Central memory CD4-positive, alpha-beta T cell (primary cell): ENCODE measurements at places on chromosomes 11 and 22.

- DNase-seq, result peak; percentile 81
Measured at GRCh38 chr11:75508051-75508561, 17.6 kb downstream of the GDPD5 start.

DNA sequence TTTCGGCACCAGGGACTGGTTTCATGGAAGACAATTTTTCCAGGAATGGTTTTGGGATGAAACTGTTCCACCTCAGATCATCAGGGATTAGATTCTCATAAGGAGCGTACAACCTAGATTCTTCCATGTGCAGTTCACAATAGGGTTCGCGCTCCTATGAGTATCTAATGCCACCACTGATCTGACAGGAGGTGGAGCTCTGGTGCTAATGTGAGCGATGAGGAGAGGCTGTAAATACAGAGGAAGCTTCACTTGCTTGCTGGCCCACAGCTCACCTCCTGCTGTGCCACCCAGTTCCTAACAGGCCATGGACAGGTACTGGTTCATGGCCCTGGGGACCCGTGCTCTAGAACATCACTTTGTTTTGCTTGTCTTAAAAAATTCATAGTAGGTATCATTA lies 41.8 kb upstream of the AMPD3 start:
- DNase-seq, result peak; percentile 43

DNA sequence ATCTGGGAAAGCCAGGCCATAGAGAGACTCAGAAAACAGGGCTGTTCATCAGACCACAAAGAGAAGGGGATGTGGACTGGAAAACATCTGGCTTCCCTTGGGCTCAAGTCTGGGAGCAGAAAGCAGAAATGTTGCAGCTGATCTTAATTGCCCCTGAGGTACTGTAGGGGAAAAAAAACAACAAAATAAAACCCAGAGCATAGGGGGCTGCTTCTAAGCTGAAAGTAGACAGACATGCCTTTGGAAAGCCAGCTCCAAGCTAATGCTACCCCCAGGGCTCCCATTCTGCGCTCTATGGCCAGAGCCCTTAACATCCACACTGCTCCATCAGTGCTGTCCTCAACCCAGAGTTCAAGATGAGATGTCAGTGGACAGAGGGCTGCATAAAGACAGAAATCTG lies 2.0 kb upstream of the PACSIN3 start:
- no peak for DNase-seq

GRCh38 chr11:73980001-73980961 lies 2.4 kb downstream of the UCP2 start:
- peak; percentile 90 for DNase-seq

GRCh38 chr11:61800331-61801281 lies 7.9 kb downstream of the FEN1 start:
- no peak for DNase-seq

DNA sequence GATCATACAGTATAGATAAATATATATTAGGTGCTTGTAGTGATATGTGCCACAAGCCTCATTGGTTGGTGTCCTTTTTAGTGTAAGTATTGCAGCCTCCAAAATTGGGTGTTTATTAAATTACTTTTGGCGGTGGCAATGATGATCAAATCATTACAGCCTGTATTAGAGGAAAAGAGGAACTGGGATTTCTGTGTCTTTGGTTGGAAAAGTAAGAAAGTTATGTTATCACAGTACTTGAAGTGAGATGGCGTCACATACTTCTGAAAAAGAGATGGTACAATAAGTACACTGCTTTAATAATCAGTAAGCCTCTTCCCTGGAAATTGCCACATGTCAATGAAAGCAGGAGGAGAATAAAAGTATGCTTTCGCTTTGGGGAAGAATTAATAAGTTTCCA lies 523 bp upstream of the MPZL3 start:
- no peak for DNase-seq

GRCh38 chr22:49904040-49904369 lies 14.2 kb downstream of the ALG12 start:
- no peak for DNase-seq

DNA sequence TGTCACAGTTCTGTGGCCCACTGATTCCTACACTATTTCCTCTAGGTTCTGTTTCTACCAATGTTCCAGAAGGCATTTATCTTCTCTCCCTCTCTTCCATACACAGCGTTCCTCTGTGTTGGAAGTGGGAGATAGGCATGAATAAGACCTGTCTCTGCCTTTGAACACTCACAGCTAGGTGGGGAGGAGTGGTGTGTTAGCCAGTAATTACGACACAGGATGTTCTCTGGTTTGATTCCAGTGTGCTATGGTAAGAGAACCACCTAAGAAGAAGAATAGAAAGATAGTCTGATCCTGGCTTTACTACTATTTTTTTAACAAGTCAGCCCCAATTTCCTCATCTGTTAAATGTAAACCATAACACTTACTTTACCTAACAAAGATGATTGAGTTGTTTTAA lies 200.2 kb upstream of the MTMR2 start:
- no peak for DNase-seq

GRCh38 chr11:60485987-60486386 lies 6.6 kb upstream of the MS4A12 start:
- DNase-seq, result no peak

DNA sequence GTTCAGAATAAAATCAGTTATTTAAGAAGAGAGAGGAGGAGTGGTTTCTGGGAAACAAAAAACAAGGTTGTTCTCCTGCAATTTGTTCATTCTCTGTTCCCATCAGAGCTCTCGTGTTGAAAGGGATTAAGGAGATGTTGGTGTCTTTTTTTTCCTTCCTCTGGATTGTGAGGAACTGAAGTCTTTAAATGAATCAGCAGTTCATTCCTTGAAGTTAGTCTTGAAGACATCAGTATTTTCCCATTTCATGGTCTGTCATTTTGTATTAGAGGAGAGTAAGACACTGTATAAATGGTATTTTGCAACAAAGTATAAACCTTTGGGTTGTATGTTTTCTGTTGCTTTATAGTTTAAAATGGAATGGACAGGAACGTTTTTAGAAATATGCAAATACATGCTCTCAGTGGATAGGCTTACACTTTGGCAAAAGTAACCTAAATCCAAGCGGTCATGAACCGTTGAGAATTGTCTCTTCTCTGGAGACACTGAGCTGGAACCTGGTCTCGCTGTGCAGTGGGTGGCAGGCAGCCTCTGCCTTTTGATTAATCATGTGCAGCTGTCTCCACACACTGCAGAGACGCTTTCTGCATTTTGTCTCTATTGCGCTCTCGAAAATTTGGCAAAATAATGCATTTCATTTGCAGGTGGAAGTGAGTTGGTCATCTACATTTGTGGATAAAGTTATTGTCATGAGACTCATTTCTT lies 33.0 kb downstream of the SAMM50 start:
- DNase-seq, result no peak

DNA sequence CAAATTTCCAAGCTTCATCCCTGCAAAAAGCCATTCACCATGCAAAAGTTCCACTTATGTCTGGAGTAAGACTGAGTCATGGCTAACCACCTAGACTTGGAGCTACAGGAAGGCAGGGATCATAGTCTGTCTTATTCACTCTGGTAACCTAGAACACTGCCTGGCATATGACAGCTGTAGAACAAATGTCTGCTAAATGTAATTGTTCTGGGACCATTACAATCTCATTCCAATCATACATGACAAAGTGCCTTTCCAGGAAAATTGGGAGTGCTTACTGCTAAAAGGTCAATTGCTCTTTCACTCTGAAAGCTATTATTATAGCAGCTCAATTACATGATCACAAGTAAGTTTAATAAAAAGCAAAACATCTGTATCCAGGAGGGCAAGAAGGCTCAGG lies 99.1 kb upstream of the CHRM4 start:
- DNase-seq, result no peak

GRCh38 chr11:133965031-133965601 lies 8.3 kb upstream of the IGSF9B start:
- DNase-seq, result no peak

DNA sequence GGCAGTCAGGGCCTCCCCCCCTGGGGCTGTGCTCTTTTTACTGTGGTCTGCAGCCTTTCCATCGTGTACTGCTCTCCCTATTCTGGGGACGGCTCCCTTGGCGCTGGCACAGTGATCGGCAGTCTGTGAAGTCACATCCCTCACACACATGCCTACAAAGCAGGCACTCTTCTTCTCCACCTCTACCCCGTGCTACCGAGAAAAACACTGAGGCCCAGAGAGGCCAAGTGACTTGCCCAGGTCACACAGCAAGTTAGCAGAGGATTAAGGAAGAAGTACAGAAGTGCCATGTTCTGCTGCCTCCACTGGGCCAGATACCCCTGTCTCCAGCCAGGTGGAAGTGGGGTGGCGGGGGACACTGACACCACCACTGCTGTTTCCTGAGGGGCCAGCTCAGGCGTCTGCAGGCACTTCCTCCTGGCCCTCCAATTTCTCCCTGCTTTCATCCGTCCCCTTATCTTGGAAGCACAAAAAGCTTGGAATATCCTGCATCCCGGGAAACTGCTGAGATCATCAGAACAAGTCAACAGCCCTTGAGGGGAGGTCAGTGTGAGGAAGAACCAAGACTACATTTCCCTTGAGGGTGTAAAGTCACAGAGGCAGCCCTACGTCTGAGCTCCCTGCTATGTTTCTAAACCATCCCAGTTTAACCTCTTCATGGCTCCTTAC lies 30.2 kb upstream of the KLHL35 start:
- no peak for DNase-seq

DNA sequence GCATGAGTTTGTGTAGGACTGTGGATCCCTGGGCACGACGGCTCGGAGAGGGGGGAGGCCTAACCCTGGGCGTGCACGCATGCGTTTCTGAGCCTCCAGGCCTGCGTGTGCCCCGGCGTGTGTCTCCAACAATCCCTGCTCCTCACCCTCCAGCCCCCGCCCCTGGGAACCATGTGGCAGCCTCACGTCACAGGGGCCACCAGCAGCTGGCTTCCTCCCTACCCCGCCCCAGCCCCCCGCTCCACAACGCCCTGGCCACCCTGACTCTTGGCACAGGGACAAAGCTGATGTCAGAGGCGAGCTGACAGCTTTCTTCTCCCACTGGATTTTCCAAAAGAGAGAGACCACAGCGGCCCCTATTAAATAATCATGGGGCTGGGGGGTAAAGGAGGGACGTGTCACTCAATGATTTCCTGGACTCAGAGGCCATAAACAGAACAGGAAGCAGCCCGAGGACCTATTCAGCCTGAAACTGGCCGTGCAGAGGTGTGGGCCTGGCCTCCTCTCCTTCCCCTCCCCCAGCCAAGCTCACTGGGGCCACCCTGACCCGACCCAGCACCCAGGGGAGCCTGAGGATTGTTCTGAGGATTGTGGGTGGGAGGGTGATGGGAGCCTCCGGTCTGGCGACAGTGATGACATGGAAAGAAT lies 6.8 kb upstream of the LIF start:
- no peak for DNase-seq

GRCh38 chr11:10329935-10330334 lies 25.1 kb downstream of the ADM start:
- DNase-seq, result no peak

DNA sequence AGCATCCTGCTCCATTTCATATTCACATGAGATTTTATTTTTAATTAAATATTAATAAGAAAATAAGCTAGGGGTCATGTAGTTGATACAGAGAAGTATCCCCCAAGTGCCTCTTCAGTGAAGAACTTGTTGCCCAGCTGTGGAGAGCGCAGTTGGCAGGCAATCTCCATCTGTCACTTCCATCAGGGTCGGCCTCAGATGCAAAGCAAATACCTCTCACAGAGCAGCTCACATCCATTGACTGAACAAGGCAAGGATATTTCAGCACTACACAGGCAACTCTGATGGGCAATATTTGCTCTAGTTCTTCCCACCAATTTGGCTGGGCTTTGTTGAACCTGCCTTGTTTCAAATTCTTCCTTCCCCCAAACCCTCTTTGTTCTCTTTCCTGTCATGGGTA lies 129.4 kb downstream of the NOX4 start:
- no peak for DNase-seq

DNA sequence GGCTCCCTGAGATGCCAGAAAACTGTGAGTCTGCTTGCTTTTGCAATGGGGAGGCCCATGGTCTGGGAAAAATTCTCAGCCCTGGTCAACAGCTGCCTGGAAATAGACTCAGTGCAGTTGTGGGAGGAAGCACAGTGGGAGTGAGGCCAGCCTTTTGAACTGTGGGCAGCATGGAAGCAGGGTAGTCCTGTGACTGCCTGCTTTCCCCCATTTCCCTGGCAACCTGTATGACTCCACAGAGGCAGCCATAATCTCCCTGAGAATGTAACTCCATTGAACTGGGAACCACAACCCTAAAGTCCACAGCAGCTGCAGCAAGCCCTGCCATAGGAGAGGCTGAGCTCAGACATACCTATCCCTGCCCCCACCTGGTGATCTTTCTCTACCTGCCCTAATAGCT lies 494.6 kb upstream of the FAT3 start:
- DNase-seq, result no peak

DNA sequence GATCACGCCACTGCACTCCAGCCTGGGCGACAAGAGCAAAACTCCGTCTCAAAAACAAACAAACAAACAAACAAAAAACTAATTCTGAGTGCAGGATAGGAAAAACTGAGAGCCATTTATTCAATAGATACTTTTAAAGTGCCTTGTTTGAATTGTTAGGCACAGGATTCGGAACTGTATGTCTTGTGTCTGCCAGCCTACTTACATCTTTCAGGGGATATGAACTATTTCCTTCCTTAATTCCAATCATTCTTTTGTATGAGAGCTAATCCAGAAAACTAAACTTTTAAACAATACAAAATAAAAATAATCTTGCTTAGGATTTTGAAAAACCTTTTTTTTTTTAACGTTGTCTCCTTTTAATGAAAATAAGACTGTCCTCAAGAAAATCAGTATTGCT lies 12.6 kb downstream of the UVRAG start:
- DNase-seq, result no peak

- DNase-seq, result peak; percentile 38
Measured at GRCh38 chr11:61966734-61967115, 709 bp downstream of the FTH1 start.

- DNase-seq, result no peak
Measured at GRCh38 chr11:111870522-111870885, 877 bp downstream of the ALG9 start.

GRCh38 chr11:2688381-2689231 lies 11.2 kb downstream of the KCNQ1OT1 start:
- DNase-seq, result no peak

GRCh38 chr22:27574651-27575050 lies 226.9 kb downstream of the MN1 start:
- no peak for DNase-seq

- DNase-seq, result peak; percentile 82
Measured at GRCh38 chr11:82959987-82960778, 58.6 kb downstream of the DDIAS start.

- DNase-seq, result no peak
Measured at GRCh38 chr11:27912916-27913315, 195.0 kb downstream of the KIF18A start.

- no peak for DNase-seq
Measured at GRCh38 chr22:24554313-24555164, at the start of gene GUCD1. Gene GUCD1 (minus strand): TSS chr22:24555138. CDS start chr22:24554991, 147 bp downstream.

GRCh38 chr11:96624126-96624525 lies 234.3 kb downstream of the JRKL start:
- DNase-seq, result no peak

- DNase-seq, result no peak
Measured at GRCh38 chr22:43919106-43919973, 4.3 kb upstream of the PNPLA3 start.

DNA sequence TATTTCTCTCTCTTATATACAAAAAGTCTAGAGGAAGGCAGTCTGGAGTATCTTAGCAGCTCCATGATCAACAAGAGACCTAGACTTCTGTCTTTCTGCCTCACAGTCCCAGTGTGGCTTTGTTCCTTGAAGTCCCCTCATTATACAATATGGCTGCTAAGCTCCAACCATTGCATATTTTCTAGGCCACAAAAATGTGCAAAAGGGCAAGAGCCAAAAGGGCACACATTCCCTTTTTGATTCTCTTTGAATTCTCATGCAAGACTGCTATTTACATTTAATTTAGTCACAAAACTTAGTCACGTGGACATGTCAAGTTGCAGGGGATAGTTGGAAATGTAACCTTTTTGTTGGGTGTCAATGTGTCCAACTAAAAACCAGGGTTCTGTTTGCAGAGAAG lies 64.2 kb upstream of the OLFML1 start:
- no peak for DNase-seq
